SK-N-MC (cell line): ENCODE measurements at places on chromosomes 6 and 20.

DNA sequence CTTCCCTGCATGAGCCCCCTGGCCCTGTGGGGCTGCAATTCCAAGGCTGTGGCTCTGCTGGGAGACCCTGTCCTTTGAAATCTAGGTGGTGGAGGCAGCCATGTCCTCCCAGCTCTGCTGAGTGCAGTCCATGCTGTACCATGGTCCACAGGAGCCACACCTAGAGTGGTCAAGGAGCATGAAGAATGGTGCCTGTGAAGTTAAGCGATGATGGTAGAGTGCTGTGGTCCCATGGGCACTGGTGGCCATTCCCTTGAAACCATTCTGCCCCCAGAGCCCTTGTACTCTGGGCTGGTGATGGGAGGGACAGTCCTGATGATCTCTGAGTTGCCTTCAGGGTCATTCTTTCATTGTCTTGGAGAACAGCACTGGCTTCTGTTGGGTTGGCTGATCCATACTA is 55.3 kb downstream of the EFCAB8 start:
- DNase-seq = no peak

- DNase-seq = peak; percentile 70
These were observed 2.6 kb downstream of the PRSS35 start for GRCh38 chr6:83514866-83515466.

GRCh38 chr6:169035385-169036240 is 218.0 kb downstream of the THBS2 start:
- DNase-seq = peak; percentile 35

- DNase-seq = no peak
These were observed 578.5 kb downstream of the BMP2 start for GRCh38 chr20:7346026-7346425.

GRCh38 chr20:6921717-6922386 is 154.4 kb downstream of the BMP2 start:
- no peak for DNase-seq

GRCh38 chr20:51484141-51484815 is 58.2 kb downstream of the NFATC2 start:
- no peak for DNase-seq

DNA sequence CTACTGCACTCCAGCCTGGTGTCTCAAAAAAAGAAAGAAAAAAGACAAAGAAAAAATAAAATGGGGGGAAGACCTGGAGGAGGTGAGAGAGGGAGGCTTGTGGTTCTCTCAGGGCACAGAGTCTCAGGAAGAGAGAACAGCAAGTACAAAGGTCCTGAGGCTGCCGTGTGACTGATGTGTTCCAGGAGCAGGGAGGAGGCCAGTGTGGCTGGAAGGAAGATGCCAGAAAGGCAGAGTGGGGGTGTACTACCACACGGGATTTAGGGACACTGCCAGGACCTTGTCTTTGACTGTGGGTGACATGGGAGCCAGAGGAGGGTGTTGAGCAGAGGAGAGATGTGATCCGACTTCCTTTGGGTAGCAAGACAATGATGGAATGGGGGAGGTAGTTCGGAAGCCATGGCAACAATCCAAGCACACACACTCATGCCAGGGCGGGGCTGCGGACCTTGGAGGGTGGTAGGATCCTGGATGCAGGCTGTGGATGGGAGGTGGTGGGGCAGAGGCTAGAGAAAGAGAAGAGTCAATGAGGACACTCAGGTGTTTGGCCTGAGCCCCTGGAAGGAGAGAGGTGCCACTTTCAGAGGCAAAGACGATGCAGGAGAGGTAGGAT is 136.4 kb upstream of the PTPN1 start:
- no peak for DNase-seq

DNA sequence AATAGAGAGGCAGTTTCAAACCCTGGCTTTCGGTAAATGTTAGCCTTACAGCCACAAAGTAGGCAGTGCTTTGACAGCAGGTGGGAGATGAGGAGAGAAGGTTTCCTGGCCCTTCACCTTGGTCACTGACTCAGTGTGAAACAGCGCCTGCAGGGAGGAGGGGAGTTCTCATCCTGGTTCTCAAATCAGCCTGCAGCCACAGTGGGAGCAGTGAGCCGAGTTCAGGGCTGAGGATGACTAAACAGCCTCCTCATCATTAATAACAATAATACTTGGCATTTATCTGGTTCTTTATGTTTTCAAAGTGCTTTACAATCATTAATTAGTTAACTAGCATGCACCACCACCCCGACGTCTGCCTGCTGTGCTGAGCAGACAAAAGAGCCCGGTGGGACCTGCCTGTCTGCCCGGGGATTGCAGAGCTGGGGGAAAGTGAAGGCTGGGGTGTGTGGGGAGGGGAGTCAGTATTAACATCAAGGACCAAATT is 59.6 kb downstream of the PRDM1 start:
- no peak for DNase-seq

- no peak for DNase-seq
These were observed 56.1 kb upstream of the FOXC1 start for GRCh38 chr6:1553562-1554083.

DNA sequence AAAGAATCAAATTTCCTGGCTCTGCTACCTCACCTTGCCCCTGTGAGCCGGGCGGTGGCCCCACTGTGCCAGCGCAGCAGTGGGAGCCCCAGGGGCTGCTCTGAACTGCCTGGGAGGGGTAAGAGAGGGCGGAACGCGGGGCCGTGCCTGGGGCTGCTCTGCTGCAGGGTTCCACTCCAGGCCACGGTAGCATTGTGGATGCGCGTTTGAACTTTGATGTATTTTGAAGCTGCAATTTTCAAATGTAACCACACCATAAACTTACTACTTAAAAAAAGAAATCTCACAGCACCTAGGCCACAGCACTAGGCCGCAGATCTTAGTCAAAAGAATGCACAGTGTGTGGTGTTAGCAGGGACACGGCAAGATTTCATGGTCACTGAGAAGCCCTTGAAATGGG is 57.5 kb downstream of the PRDM1 start:
- no peak for DNase-seq

- no peak for DNase-seq
These were observed 46.5 kb upstream of the MLN start for GRCh38 chr6:33850296-33850695.

- DNase-seq = no peak
These were observed 3.2 kb upstream of the SOX4 start for GRCh38 chr6:21590346-21590745.
